ENCODE measurements at places on chromosomes 11 and 22. TPM values are rescaled to one million over a fixed set of nuclear protein-coding genes. Genes with fewer than 3 reads are reported as not detected.

The KCNJ1 gene
- 1.1 TPM for total RNA-seq

The CARD16 gene
- 0.81 TPM for total RNA-seq

The PKDREJ gene
- under 0.01 TPM for total RNA-seq

The CDKN1C gene
- total RNA-seq, result 25.0 TPM

The KIF18A gene
- total RNA-seq, result not detected

The HEPHL1 gene
- not detected for total RNA-seq

The MOV10L1 gene
- total RNA-seq, result 4.6 TPM

The SOX6 gene
- total RNA-seq, result 0.27 TPM
